ENCODE measurements at places on chromosomes 11 and 22. TPM values are rescaled to one million over a fixed set of nuclear protein-coding genes. Genes with fewer than 3 reads are reported as not detected.

GRCh38 chr11:108693852-108694251 lies 29.0 kb downstream of the DDX10 start:
- H3K27me3 ChIP-seq = no peaks in the 10 kb centered on the region
- H3K27ac ChIP-seq = no peak overlapping the region
- DNase-seq = no peak
- H3K4me1 ChIP-seq = no peaks in the 10 kb centered on the region
- no peak overlapping the region for H3K4me3 ChIP-seq

GRCh38 chr22:43131773-43132501 lies 11.3 kb downstream of the MCAT start:
- H3K27me3 ChIP-seq = no peaks in the 10 kb centered on the region
- no peak overlapping the region for H3K4me3 ChIP-seq
- H3K27ac ChIP-seq = no peak overlapping the region
- peaks cover 3% of the 10 kb centered on the region for H3K36me3 ChIP-seq

DNA sequence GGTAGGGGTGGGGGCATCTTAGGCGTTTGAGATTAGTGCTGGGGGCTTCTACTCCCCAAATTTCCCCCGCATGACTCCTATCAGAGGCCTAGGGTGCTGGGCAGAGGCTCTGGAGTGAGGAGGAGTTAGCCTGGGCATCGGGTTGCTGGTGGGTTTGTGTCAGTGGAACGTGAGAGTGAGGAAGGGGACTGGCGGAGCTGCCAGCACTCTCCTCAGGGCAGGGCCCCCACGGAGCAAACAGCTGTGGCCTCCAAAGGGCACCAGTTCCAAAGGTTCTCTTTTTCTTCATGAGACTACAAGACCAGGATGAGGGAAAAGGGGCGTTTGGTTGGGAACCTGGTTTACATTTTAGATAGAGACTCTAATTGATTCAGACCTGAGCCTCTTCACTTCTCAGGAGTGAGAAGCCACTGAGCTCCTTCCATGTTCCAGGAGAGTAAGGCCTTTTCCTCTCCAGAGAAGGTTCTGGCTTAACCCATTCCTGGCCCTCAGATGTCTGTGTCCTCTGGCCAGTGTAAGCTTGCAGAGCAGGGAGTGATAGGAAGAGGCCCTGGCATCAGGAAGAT lies 35.6 kb upstream of the CDON start:
- no peak overlapping the region for H3K4me3 ChIP-seq
- H3K4me1 ChIP-seq = no peaks in the 10 kb centered on the region
- H3K27ac ChIP-seq = no peak overlapping the region
- no peaks in the 10 kb centered on the region for H3K36me3 ChIP-seq
- H3K27me3 ChIP-seq = no peaks in the 10 kb centered on the region

Gene GAB4
- total RNA-seq = not detected

GRCh38 chr11:36014898-36015665 lies 71.2 kb downstream of the LDLRAD3 start:
- DNase-seq = no peak
- no peaks in the 10 kb centered on the region for H3K27me3 ChIP-seq
- no peaks in the 10 kb centered on the region for H3K36me3 ChIP-seq
- H3K4me1 ChIP-seq = no peaks in the 10 kb centered on the region

GRCh38 chr11:1116104-1116503 lies 41.4 kb downstream of the MUC2 start:
- H3K4me1 ChIP-seq = no peaks in the 10 kb centered on the region
- no peak overlapping the region for H3K4me3 ChIP-seq
- H3K36me3 ChIP-seq = no peaks in the 10 kb centered on the region
